Glutamatergic neuron (in vitro differentiated cells): ENCODE measurements at places on chromosomes 7 and 10.

DNA sequence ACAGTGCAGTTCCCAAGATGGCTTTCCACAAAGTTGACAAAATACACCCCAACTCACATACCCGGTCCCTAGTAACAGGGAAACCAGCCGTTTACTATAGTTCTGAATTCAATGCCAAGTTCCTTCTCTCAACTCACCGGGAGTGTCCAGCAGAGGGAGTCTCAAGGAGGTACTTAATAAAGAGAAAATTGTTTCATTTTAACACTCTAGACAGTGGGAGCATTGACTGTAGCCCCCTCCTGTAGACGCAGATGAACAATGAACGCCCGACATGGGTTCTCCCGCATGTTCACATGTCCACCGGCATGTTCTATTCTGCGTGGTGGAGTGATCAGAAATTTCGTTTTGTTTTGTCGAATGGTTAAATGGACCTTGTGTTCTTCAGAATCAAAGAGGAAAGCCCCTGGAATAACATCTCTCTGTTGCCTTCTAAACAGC, 1.9 kb downstream of the HIPK2 start:
- DNase-seq: peak; percentile 54

DNA sequence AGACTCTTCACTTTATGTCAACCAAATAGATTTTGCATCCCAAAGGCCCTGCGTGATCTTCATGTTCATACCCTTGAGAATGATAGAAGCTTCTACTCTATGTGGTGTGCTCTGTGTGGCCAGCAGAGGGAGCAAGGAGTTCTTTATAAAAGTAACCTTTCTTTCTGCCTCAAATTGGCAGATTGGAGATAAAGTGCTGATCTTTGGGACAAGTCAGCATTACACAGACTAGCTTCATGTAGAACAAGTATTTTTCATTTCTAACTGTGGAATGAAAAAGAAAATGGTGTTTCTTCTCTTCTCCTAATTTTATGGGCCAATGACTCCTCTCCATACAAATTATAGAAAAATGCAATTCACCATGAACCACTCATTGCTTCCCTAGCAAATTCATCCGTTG, 1214.1 kb downstream of the SORCS1 start:
- peak; percentile 59 for DNase-seq

- no peak for DNase-seq
Measured at GRCh38 chr10:99374972-99375371, 45.8 kb downstream of the CNNM1 start.

GRCh38 chr7:7992506-7992905, 23.9 kb downstream of the GLCCI1 start:
- DNase-seq: no peak

DNA sequence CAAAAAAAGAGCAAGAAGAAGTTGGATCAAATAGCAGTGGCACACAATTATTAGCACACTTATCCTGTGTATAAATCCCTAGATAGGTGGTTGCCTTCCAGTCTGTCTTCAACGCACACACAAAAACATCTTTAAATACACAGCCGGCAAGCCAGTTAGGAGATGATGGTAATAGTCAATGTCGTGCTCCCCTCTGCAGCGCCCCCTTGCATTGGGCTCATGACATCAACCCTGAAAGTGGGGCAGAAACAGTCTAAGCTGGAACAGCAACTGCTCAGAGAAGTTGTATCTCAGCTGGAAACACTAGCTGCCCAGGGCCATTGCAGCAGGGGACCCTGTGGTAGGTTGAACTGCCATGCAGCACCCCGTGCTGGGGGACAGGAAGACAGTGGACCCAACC, 179.5 kb upstream of the YAE1 start:
- no peak for DNase-seq

DNA sequence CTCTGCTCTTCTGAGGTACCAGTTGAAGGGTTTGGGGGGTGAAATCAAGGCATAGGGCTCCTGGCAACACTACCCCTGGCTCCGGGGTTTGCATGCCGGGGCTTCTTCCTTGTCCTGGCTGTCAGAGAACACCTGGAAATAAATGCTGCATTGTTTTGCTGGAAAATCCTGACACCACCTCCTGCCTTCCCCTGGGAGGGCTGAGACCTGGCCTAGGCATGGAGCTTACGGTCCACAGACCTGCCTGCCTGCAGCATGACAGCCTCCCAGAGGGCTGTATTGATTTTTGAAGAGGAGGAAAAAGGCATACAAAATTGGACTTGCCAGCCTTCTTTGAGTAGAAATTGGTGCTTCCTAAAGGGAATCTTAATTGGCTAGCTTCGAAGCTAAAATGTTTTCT, 227.1 kb downstream of the MGMT start:
- peak; percentile 44 for DNase-seq

DNA sequence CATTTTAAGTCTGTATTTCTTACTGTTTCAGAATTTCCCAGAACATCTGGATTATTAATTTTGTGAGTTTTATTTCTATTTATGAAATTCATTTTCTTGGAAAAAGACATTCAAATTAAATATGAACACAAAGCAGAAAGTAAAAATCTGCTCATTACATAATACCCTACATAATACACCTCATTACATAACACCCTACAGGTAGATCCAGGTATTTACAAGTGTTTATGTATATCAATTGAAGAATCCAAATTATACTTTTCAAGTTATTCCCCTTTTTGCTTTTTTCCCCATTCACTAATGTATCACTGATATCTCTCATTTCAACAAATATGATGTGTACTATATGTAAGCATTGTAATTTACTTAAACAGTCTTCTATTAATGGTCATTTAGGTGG, 129.1 kb downstream of the USP6NL start:
- no peak for DNase-seq
